ENCODE measurements at places on chromosomes 11 and 22.

DNA sequence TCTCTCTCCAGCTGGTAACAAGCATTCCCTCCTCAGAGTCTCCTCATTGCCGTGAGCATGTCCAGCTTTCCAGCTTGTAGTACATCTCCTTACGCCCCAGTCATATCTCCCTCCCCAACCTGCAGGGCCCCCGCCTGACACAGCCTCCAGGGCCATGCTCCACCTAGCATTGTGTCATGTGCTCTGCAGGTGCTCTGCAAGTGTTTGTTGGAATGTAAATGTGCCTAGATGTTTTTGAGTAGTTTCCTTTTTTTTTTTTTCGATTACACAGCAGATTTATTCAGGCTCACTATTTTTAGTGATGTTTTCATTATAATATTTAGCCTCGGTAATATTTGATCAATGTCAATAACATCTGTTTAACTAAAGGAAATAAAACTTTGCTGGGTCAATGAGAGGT, 82.5 kb downstream of the NCAM1 start:
- DNase-seq, result no peak

DNA sequence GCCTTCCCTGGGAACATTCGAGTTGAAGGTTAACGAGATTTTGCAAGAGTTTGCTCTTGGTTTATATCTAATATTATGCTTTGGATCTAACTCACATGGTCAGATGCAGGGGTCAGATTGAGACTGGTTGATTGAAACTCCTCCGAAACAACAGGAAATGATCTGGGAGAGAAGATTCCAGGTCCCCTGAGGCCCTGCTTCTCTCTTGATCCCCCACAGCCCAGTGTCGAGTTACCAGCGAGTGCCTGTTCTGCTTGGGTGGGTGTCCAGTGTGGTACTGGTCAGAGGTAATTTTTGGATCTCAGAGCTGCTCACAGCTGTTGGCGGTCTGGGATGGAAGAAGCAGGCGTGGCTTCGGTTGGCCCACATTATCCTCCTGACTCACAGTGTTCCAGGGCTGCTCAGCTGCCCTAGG, 9.2 kb downstream of the FBLN1 start:
- DNase-seq, result no peak

DNA sequence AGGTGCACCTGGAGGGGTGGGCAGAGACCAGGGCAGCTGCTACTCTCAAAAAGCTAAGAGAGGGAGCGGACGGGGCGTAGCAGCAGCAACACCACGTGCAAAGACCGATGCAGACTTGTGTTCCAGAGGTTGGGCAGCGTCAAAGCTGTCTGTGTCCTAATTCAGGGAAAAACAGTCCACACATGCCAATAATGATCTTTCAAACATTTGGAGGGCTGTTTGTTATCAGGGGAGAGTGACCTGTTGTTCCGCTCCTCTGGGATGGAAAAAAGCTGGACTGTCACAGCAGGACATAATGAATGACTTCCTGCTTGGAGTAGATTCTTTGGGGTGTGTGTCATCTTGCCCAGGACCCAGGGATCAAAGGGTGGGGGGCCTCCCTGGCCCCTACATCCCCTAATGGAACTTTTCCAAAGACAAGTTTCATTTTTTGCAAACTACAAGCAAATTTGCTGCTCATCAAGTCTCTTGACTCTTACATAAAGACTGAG, 6.2 kb upstream of the FBLN1 start:
- DNase-seq, result no peak

GRCh38 chr11:14288189-14288935, 70.6 kb downstream of the RRAS2 start:
- no peak for DNase-seq

DNA sequence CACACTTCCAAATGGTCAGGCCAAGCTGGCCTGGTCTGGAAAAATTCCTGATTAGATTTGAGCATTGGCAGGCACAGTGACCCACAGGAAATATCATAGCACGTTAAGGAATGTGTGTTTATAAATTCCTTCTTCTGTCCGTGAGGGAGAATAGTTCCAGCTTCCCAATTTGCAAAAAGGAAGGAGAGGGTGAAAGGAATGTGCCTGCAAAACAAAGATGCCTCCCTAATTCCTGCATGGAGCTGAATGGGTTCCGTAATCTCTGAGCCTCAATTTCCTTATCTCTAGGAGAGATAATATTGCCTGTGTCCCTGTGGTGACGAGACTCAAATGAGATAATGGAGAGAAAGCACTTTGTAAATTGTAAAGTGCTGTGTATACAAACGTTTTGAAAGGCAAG, 105.1 kb downstream of the FEZ1 start:
- DNase-seq, result no peak

- DNase-seq, result peak; percentile 31
Measured at GRCh38 chr11:125348674-125349309, 147.3 kb downstream of the FEZ1 start.

Measured in activated T-cell treated with anti-CD3 and anti-CD28 coated beads for 4 hours (primary cell).